GM23338 (cell line): ENCODE measurements at places on chromosomes 3 and 15. TPM values are rescaled to one million over a fixed set of nuclear protein-coding genes. Genes with fewer than 3 reads are reported as not detected.

The KLF15 gene
- 14.0 and 19.8 TPM in 2 replicates for total RNA-seq

The PLSCR5 gene
- total RNA-seq: not detected in 2 replicates

DNA sequence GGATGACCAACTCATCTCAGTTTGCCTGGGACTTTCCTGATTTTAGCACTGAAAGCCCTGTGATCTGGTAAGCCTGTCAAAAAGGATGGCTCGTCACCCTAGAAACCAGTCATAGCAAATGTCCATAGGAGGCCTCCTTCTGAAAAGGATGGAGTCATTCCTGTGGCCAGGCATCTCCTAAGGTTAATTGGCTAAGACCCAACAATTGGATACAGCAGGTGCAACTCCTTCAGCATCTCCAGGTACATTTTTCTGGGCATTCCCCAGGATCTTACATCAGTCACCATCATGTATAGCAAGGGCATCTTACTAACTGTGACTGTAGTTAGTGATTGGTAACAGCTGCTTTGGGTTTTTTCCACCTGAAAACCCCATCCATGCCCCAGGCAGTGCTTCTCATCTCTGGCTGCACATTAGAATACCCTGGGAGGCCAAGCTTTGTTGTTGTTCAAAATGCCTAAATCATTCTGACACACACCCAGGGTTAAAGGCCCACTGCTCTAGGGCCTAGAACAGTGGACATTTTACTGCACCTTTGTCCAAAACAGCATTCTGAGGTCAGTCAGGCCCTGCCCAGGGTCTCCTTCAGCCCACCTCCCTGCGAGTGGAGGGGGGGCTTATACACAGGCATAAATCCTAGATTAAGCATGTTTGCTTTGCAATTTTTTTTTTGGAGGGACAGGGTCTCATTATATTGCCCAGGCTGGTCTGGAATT, 28.3 kb upstream of the GALNT15 start:
- no peaks in the 10 kb centered on the region for H3K4me1 ChIP-seq
- H3K27me3 ChIP-seq: no peaks in the 10 kb centered on the region
- no peaks in the 10 kb centered on the region for H3K36me3 ChIP-seq
- no peak overlapping the region for H3K27ac ChIP-seq
- H3K4me3 ChIP-seq: no peak overlapping the region

- no peak for DNase-seq
- H3K36me3 ChIP-seq: no peaks in the 10 kb centered on the region
- peaks cover 59% of the 10 kb centered on the region for H3K4me1 ChIP-seq
- H3K4me3 ChIP-seq: no peak overlapping the region
These were observed 469.4 kb upstream of the ATP11B start for GRCh38 chr3:182323898-182324297.

GRCh38 chr3:100697723-100698285, 11.5 kb upstream of the TFG start:
- no peaks in the 10 kb centered on the region for H3K27me3 ChIP-seq
- no peak for DNase-seq
- no peak overlapping the region for H3K4me3 ChIP-seq
- H3K27ac ChIP-seq: no peak overlapping the region
- no peaks in the 10 kb centered on the region for H3K36me3 ChIP-seq

GRCh38 chr15:39778021-39778420, 4.6 kb downstream of the FSIP1 start:
- DNase-seq: no peak
- peaks cover 14% of the 10 kb centered on the region for H3K4me1 ChIP-seq
- H3K36me3 ChIP-seq: no peaks in the 10 kb centered on the region
- no peak overlapping the region for H3K27ac ChIP-seq

DNA sequence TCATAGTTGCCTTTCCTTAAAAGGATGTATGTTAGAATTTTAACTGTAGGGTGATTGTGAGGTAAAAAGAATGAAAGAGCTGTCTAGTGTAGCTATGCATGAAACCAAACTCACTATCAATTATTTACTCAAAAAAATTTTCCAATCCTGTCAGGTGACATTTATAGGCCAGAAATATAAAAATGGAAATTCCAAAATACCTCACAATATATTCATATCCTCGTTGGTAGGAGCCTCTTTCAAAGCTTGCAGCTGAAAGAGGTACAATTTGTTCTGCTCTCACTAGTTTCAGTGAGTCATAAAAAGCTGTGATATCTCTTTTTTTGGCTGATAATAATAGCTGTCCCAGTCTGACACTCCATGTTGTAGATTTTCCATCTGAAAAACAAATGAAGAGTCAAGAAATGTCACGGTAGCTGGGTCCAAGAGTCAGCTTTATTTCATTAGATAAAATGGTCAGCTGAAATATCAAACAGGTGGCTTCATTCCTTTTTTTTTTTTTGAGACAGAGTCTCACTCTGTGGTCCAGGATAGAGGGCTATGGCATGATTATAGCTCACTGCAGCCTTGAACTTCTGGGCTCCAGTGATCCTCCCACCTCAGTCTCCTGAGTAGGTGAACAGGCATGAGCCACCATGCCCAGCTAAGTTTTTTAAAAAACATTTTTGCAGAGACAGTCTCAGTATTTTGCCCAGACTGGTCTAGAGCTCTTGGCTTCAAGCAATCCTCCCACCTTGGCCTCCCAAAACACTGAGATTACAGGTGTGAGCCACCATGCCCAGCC, 50.8 kb upstream of the XRN1 start:
- no peaks in the 10 kb centered on the region for H3K36me3 ChIP-seq
- no peaks in the 10 kb centered on the region for H3K27me3 ChIP-seq
- no peak overlapping the region for H3K4me3 ChIP-seq
- DNase-seq: no peak
- H3K4me1 ChIP-seq: no peaks in the 10 kb centered on the region
- no peak overlapping the region for H3K27ac ChIP-seq

The CLDN18 gene
- not detected in 2 replicates for total RNA-seq

The RNU6-1 gene
- total RNA-seq: not detected in 2 replicates

DNA sequence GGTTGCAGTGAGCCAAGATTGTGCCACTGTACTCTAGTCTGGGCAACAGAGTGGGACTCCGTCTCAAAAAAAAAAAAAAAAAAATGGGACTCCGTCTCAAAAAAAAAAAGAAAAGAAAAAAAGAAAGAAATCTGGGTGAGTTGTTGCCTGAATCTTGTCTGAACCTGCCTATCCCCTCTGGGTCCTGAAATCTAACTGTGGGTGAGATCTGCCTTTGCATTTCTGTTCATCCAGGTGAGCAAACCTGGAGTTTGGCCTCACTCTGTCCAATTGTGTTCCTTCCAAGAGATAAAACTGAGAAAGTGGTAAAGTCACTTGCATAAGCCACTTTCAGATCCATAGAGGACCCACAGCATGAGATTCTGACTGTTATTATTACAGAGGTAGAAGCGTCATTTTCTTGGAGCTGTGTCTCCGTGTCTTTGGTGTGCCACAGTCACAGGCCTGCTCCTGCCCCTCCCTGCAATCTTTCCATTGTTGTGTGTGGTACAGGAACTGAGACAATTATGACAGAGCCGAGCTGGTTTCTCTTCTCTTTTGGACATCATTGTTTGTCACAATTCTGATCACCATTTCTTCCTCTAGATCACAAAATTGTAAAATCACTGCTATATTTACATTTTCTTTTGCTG, 235.9 kb downstream of the LPP start:
- no peaks in the 10 kb centered on the region for H3K27me3 ChIP-seq
- DNase-seq: no peak
- peaks cover 16% of the 10 kb centered on the region for H3K4me1 ChIP-seq
- no peak overlapping the region for H3K4me3 ChIP-seq
- H3K27ac ChIP-seq: no peak overlapping the region

- no peaks in the 10 kb centered on the region for H3K36me3 ChIP-seq
- H3K27me3 ChIP-seq: no peaks in the 10 kb centered on the region
- H3K27ac ChIP-seq: no peak overlapping the region
- DNase-seq: no peak
These were observed 24.5 kb downstream of the RSRC1 start for GRCh38 chr3:158134363-158134762.

DNA sequence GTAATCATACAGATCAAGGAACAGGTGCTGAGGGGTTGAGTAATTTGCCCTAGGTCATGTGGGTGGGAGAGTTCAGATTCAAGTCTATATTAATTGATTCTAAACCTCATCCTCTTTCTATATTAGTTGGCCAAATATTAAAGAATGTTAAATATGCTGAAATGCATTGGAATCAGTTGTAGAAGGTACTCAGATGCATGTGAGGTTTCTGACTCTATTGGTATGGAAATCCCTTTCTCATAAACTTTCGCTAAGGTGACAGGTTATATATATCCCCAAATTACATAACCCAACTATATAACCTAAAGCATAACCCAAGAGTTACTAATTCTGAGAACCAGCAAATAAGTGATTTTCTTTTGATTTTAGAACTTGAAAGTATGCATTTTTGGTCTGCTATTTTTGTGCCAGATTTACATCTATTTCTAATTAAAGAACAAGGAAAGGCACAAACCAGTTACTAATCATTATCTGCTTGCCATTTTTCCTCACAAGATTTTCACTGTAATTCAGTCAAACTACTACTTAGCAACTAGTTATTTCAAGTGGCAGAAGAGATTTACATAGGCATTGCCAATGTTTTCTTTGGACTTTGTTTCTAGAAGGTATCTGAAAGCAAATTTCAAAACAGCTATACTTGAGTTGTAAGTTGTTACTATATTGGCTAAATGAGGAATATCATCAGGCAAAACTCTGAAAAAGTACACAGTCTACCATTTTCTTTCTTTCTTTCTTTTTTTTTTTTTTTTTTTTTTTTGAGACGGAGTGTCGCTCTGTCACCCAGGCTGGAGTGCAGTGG, 201.3 kb downstream of the RBMS3 start:
- no peaks in the 10 kb centered on the region for H3K36me3 ChIP-seq
- peaks cover 8% of the 10 kb centered on the region; the same call in 1 of the 2 replicates for H3K4me1 ChIP-seq
- no peak for DNase-seq
- H3K4me3 ChIP-seq: no peak overlapping the region
- H3K27me3 ChIP-seq: no peaks in the 10 kb centered on the region
- no peak overlapping the region for H3K27ac ChIP-seq

DNA sequence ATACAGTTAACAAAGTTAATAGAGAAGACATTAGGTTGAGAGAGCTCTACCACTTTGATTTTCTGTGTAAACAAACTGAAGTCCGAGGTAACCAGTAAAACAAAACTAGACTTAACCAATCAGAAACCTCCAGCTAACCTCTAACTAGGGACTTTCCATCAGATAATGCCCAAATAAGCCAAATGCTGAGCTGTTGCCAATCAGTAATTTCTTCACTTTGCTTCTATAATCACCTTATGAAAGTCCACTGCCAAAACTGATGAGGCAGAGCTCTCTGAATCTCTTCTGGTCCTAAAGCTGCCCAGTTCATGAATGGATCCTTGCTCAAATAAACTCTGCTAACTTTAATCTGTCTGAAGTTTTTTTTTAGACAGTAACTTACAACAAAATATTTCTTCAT, 448.0 kb upstream of the NECTIN3 start:
- no peak for DNase-seq
- H3K36me3 ChIP-seq: no peaks in the 10 kb centered on the region
- H3K4me3 ChIP-seq: no peak overlapping the region
- H3K4me1 ChIP-seq: 0 out of 2 replicates have a peak, but pooled peaks cover 9% of the 10 kb centered on the region

GRCh38 chr3:152374262-152374990, 105.7 kb downstream of the MBNL1 start:
- H3K4me3 ChIP-seq: no peak overlapping the region
- no peak for DNase-seq
- H3K36me3 ChIP-seq: no peaks in the 10 kb centered on the region
- no peaks in the 10 kb centered on the region for H3K27me3 ChIP-seq

DNA sequence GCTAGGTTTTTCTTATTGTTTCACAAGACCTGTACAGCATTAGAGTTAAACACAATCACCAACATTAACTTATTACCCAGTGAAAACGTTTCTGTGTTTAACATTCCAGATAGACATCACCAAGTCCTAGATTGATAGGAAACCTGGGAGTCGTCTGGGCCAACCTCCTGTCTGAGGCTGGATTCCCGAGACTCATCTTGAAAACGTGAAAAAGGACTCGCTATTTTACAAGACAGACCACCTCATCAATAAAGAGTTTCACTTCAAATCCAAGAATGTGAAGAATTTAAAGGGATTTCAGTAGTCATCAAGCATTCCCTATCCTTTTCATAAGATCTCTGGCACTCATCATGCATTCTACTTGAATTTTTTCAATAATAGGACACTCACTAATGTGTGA, 626.6 kb downstream of the MCTP2 start:
- no peaks in the 10 kb centered on the region for H3K36me3 ChIP-seq
- peaks cover 9% of the 10 kb centered on the region; the same call in 1 of the 2 replicates for H3K4me1 ChIP-seq
- H3K27me3 ChIP-seq: no peaks in the 10 kb centered on the region
- no peak overlapping the region for H3K27ac ChIP-seq

DNA sequence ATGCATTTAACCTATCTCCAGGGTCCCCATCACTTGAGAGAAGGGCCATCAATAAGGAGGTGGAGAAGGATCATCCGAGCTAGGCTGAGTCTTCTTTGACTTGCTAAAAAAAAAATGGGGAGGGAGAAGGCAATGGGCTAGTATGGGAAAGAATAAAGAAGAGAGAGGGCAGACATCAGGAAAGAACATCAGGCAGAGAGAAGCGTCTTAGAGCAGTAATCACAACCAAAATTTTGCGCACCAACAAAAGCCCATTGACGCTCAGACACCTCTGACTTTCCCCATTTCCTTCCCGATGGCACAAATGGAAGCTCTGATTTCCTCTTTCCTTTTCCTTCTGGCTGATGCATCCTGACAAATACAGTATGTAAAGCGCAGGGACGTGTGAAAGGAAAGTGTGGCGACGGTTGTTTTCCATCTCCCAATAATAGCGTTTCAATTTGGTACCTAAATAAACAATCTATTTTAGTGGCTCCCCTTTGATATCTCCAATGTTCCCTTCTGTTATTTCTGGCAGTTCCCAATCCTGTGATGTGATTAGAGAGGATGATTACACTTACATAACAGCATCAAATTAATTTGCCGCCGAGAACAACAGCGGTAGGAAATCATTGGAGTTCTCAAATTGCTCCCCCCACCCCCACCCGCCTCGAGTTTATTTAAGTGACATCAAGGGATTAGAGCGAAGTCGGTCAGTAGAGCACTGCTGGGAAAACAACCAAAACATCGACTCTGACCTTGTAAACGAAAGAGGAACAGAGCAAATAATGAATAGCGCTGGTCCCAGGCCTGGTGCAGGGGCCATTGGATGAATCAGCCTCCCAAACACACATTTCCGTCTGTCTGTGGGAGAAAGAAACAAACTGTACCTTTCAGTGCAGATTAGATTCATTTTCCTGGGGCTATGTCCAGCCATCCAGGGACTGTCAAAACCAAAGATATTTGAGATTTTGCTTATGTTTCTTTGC, 273.3 kb upstream of the ICE2 start:
- peaks cover 14% of the 10 kb centered on the region for H3K4me1 ChIP-seq
- no peaks in the 10 kb centered on the region for H3K27me3 ChIP-seq

DNA sequence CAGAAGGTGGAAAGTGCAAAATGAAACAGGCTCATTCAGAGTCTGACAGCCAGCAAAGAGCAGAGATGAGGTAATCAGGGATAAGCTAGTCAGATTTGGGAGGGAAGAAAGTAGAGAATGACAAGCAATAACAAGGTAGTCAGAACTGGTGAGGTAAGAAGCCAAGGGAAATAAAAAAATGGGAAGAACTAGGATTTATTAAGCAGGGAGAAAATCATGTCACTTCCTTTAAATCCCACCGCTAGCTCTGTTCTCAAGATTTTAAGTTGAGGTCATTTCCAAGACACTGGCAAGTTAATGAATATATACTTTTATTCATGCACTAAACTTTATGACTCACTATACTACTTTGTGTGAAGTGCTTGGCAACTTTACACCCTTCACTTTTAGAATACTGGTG, 1106.8 kb downstream of the IGSF11 start:
- H3K36me3 ChIP-seq: no peaks in the 10 kb centered on the region
- no peaks in the 10 kb centered on the region for H3K27me3 ChIP-seq
- H3K4me3 ChIP-seq: no peak overlapping the region
- H3K4me1 ChIP-seq: 0 out of 2 replicates have a peak, but pooled peaks cover under 1% of the 10 kb centered on the region
- H3K27ac ChIP-seq: no peak overlapping the region
